ENCODE measurements at places on chromosomes 7 and 10. TPM values are rescaled to one million over a fixed set of nuclear protein-coding genes. Genes with fewer than 3 reads are reported as not detected.

- no peaks in the 10 kb centered on the region for H3K36me3 ChIP-seq
- no peak for DNase-seq
- H3K27ac ChIP-seq, result no peak overlapping the region
- H3K27me3 ChIP-seq, result peaks cover 2% of the 10 kb centered on the region
Measured at GRCh38 chr7:154693661-154694060, 309.3 kb downstream of the PAXIP1 start.

DNA sequence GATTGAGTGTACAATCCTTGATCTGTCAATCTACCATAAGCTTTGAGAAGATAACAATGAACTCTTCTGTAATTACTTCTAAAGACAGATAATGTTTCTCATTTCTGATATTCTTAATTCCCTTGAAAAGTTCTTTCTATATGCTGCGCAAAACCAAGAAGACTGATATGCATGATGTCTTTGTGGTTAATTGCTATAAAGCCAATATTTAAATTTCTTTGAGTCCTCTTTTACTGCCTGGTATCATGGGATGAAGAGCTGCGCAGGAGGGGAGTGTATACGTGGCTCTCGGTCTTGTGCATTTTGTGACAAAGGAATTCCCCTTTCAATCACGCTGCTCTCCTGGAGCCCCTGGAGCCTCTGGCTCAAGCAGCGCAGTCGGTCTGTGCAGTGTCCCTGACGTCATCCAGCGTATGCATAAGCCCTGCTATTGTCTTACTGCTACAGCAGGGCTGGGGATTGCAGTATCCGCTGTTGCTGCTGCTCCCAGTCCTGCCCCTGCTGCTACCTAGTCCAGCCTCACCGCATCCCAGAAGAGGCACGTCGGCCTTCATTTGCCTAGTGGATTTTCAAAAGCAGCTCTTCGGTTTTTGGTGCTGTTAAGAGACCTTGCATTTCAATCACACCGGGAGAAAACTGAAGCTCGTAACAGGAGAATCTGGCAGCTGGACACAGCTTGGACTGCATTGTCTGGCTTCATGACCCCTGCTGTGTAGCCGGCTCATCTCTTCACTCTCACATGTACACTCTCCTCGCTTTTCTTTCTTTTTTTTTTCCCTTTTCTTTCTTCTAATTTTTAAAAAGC lies 66.7 kb downstream of the ST7 start:
- peaks cover 15% of the 10 kb centered on the region for H3K4me1 ChIP-seq
- H3K36me3 ChIP-seq, result no peaks in the 10 kb centered on the region
- H3K27ac ChIP-seq, result no peak overlapping the region
- DNase-seq, result peak; percentile 75
- H3K27me3 ChIP-seq, result no peaks in the 10 kb centered on the region

GRCh38 chr10:125064681-125065492 lies 95.5 kb downstream of the CTBP2 start:
- H3K36me3 ChIP-seq, result peaks cover 23% of the 10 kb centered on the region
- peak overlapping the region; percentile 99 for H3K27ac ChIP-seq
- DNase-seq, result no peak
- H3K4me1 ChIP-seq, result peaks cover 77% of the 10 kb centered on the region

DNA sequence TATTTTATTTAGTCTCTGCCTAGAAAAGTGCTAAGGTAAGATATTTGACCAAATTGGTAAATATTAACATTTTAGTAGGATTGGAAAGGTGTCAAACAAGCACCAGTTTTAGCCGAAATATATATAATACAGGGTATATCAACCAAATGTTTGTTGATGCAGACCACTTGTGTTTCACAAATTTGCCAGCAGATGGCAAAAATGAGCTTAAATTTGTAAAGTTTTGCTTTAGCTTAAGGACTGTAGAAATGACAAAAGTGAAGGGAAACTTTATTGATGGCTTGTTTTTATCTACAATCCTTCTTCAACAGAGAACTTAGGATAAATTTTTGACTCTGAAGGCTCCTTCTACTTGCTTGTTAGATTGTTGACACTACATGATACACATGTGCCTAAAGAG lies 4.8 kb upstream of the POLR1F start:
- no peak overlapping the region for H3K4me3 ChIP-seq
- H3K4me1 ChIP-seq, result peaks cover 5% of the 10 kb centered on the region
- peaks cover 14% of the 10 kb centered on the region for H3K27me3 ChIP-seq
- no peaks in the 10 kb centered on the region for H3K36me3 ChIP-seq
- DNase-seq, result no peak
- H3K27ac ChIP-seq, result no peak overlapping the region

DNA sequence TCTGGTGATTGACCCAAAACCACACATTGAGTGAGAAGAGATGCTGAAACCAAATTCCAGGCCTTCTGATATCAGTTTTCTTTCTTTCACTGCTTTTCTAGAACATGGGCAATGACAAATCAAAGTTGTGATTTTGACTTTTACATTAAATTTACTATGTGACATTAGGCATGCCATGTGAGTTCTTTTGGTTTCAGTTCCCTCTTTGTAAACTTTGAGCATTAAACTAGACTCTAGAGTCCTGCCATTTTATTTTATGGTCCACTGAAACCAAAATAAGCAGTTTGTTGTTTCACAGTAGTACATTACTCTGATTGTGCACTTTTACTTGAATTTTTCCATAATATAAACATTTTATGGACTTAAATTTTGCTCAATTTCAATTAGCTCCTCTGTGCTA lies 381.1 kb upstream of the SEMA3D start:
- DNase-seq, result no peak
- no peaks in the 10 kb centered on the region for H3K36me3 ChIP-seq
- no peak overlapping the region for H3K4me3 ChIP-seq

- no peaks in the 10 kb centered on the region for H3K36me3 ChIP-seq
- H3K27ac ChIP-seq, result peak overlapping the region; percentile 66
- H3K4me3 ChIP-seq, result no peak overlapping the region
- H3K27me3 ChIP-seq, result no peaks in the 10 kb centered on the region
- DNase-seq, result no peak
Measured at GRCh38 chr7:39530971-39531370, 35.2 kb upstream of the YAE1 start.

The SLC39A12 gene
- not detected for total RNA-seq

GRCh38 chr10:88992921-88993524 lies 2.4 kb downstream of the FAS start:
- peak overlapping the region; percentile 74 for H3K4me3 ChIP-seq
- no peaks in the 10 kb centered on the region for H3K36me3 ChIP-seq
- H3K4me1 ChIP-seq, result peaks cover 26% of the 10 kb centered on the region
- peaks cover 17% of the 10 kb centered on the region for H3K27me3 ChIP-seq
- no peak for DNase-seq

- H3K27me3 ChIP-seq, result no peaks in the 10 kb centered on the region
- peaks cover 31% of the 10 kb centered on the region for H3K4me1 ChIP-seq
- H3K27ac ChIP-seq, result peak overlapping the region; percentile 86
- no peak for DNase-seq
- peaks cover 24% of the 10 kb centered on the region for H3K36me3 ChIP-seq
Measured at GRCh38 chr10:122267849-122268737, 3.0 kb upstream of the BTBD16 start.

- no peaks in the 10 kb centered on the region for H3K27me3 ChIP-seq
- H3K27ac ChIP-seq, result peak overlapping the region; percentile 96
- H3K4me3 ChIP-seq, result peak overlapping the region; percentile 91
- peaks cover 2% of the 10 kb centered on the region for H3K36me3 ChIP-seq
- DNase-seq, result peak; percentile 78
Measured at GRCh38 chr10:114526504-114527238, 122.4 kb upstream of the AFAP1L2 start.

The LMBR1 gene
- 69.1 TPM for total RNA-seq

GRCh38 chr7:2866601-2867000 lies 22.5 kb upstream of the GNA12 start:
- no peak for DNase-seq
- peaks cover 21% of the 10 kb centered on the region for H3K4me1 ChIP-seq
- H3K4me3 ChIP-seq, result no peak overlapping the region

DNA sequence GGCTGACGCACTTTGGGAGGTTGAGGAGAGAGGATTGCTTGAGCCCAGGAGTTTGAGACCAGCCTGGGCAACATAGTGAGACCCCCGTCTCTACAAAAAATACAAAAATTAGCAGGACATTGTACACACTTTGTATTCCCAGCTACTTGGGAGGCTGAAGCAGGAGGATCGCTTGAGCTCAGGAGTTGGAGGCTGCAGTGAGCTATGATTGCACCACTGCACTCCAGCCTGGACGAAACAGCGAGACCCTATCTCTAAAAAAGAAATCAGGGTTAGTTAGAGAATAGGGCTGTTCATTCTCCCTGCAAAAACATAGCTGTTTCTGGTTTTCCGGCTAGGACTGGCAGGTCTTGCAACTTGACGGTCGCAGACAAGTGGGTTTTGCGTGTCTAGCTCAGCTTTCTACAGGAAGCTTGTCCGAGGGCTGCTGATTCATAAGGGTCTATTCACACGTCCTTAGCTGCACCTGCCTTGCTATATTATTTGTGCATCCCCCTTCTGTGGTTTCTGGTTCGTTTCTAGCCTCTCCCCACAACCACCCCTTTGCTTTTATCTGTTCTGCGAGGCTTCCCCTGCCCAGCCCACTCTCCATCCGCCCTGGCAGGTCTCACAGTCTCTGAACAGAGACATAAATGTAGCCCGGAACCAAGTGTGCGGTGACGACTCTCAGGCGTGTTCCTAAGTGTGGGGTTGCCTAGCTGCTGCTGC lies 10.7 kb downstream of the AMZ1 start:
- no peak overlapping the region for H3K27ac ChIP-seq
- no peaks in the 10 kb centered on the region for H3K36me3 ChIP-seq
- no peaks in the 10 kb centered on the region for H3K4me1 ChIP-seq
- H3K4me3 ChIP-seq, result no peak overlapping the region
- H3K27me3 ChIP-seq, result no peaks in the 10 kb centered on the region

The CFAP58 gene
- total RNA-seq, result 0.34 TPM

The FAM221A gene
- total RNA-seq, result 11.7 TPM

DNA sequence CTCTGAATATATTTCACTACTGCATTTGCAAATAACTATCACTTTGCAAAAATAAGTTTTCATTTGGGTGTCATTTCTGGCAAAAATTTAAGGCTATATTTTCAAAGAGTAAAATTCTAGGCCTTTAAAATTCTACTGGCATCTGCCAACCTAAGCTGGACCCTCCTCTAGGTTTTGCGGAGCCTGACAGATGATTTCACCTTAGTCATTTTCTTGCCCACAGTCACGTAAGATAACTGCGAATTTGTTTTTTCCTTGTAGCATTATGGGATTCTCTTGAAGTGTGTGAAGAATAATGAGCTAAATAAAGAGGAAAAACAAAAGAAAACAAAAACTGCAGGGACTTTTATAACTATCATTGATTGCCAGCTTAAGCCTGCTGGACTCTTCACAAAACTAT lies 7.8 kb downstream of the MEOX2 start:
- H3K36me3 ChIP-seq, result no peaks in the 10 kb centered on the region
- H3K27me3 ChIP-seq, result peaks cover 21% of the 10 kb centered on the region

The NXPH1 gene
- total RNA-seq, result 0.29 TPM

DNA sequence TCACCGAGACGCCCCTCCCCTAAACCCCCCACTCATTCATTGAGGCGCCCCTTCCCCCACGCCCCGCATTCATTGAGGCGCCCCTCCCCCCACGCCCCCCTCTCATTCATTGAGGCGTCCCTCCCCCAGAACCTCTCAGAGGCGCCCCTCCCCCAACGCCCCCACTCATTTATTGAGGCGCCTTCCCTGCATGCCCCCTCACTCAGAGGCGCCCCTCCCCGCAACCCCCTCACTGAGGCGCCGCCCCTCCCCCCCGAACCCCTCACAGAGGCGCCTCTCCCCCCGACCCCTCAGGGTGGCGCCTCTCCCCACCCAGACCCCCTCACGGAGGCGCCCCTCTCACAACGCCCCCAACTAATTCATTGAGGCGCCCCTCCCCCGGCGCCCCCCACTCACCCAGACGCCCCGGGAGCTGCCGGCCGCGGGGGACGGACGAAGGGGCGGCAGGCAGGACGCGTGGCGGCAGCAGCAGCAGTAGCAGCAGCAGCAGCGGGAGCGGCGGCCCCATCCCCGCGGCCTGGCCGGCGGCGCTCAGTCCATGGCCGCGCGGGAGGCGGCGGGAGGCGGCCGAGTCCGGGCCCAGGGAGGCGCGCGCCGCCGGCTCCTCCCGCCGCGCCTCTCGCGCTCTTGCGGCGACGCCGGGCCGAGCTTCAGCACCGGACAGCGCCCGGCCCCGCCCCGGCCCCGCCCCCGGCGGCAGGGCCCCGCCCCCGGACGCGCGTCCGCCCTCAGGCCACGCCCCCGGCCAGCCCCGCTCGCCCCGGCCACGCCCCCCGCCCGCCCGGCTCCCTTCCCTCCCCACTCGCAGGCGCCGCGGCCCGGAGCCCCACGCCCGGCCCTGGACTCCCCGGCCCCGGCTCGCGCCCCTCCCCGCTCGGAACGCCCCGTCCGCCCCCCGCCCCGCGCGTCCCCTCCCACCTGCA lies at the start of gene PTPRN2:
Gene PTPRN2 (minus strand): TSS at position 662 of the 923 bp plus-strand sequence.
- peak; percentile 81 for DNase-seq
- peak within 1 kb of the TSS; percentile 79 for H3K4me3 ChIP-seq
- H3K36me3 ChIP-seq, result no peaks in the 10 kb centered on the region
- no peak within 1 kb of the TSS for H3K27ac ChIP-seq

GRCh38 chr10:56003555-56003954 lies 357.5 kb downstream of the ZWINT start:
- H3K4me3 ChIP-seq, result no peak overlapping the region
- DNase-seq, result no peak
- no peaks in the 10 kb centered on the region for H3K36me3 ChIP-seq
- H3K27me3 ChIP-seq, result no peaks in the 10 kb centered on the region
- no peaks in the 10 kb centered on the region for H3K4me1 ChIP-seq

- no peak for DNase-seq
- H3K4me3 ChIP-seq, result no peak overlapping the region
- H3K27ac ChIP-seq, result no peak overlapping the region
- H3K4me1 ChIP-seq, result peaks cover 14% of the 10 kb centered on the region
Measured at GRCh38 chr7:143229054-143229790, 7.4 kb downstream of the TAS2R40 start.

DNA sequence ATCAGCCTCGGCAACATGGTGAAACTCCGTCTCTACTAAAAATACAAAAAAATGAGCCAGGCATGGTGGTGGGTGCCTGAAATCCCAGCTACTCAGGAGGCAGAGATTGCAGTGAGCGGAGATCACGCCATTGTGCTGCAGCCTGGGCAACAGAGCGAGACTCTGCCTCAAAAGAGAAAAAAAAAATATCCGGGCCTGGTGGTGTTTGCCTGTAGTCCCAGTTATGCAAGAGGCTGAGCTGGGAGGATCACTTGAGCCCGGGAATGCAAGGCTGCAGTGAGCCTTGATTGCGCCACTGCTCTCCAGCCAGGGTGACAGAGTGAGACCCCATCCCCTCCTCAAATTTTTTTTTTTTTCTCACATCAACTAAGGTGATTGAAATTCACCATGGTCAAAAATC lies 42.8 kb downstream of the CDC123 start:
- no peak overlapping the region for H3K27ac ChIP-seq
- H3K36me3 ChIP-seq, result peaks cover 25% of the 10 kb centered on the region
- no peak for DNase-seq
- peaks cover 6% of the 10 kb centered on the region for H3K4me1 ChIP-seq

GRCh38 chr10:58981846-58982245 lies 194.6 kb upstream of the PHYHIPL start:
- peaks cover 39% of the 10 kb centered on the region for H3K4me1 ChIP-seq
- H3K4me3 ChIP-seq, result no peak overlapping the region
- H3K27ac ChIP-seq, result no peak overlapping the region
- H3K27me3 ChIP-seq, result no peaks in the 10 kb centered on the region
- no peaks in the 10 kb centered on the region for H3K36me3 ChIP-seq

The GIMAP6 gene
- total RNA-seq, result not detected

The MUC12 gene
- 0.50 TPM for total RNA-seq

- no peaks in the 10 kb centered on the region for H3K36me3 ChIP-seq
- no peaks in the 10 kb centered on the region for H3K4me1 ChIP-seq
- DNase-seq, result no peak
- peaks cover 14% of the 10 kb centered on the region for H3K27me3 ChIP-seq
Measured at GRCh38 chr7:909358-910329, 33.3 kb downstream of the GET4 start.
